ENCODE measurements at places on chromosomes 4 and X.

GRCh38 chrX:71181558-71181909 lies 36.9 kb downstream of the NLGN3 start:
- no peak for DNase-seq

- no peak for DNase-seq
Measured at GRCh38 chrX:139692506-139692849, 15.5 kb downstream of the MCF2 start.

GRCh38 chr4:115325836-115326235 lies 212.4 kb upstream of the NDST4 start:
- DNase-seq = no peak

- no peak for DNase-seq
Measured at GRCh38 chr4:104589264-104589868, 94.7 kb upstream of the CXXC4 start.

DNA sequence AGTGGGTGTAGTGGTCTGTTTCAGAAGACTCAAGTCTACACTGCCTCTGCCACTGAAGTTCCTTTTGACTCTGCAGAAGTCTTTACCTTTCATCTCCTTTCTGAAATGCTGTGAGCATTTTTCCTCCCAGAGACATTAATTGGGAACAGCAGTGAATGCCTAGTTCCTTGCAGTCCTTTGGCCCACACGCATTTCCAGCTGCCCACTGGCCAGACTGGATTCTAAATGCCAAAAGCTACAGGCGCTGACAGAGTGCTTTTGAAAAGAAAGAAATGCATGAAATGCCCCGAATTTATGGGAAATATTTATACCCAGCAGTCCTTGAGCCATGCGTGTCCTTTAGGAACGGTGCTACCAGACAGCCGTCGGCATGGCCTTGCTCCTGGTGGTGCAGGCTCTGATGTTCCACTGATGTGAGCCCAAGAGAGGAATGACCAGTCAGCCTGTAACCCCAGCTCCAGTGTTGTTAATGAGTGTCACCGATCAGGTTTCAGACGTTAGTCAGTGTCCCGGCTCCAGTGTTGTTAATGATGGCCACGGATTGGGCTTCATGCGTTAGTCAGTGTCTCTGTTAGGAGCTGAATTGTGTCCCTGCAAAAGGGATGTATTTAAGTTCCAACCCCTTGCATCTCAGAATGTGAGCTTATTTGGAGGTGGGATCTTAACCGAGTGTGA lies 132.6 kb downstream of the TBL1X start:
- DNase-seq = peak; percentile 15

DNA sequence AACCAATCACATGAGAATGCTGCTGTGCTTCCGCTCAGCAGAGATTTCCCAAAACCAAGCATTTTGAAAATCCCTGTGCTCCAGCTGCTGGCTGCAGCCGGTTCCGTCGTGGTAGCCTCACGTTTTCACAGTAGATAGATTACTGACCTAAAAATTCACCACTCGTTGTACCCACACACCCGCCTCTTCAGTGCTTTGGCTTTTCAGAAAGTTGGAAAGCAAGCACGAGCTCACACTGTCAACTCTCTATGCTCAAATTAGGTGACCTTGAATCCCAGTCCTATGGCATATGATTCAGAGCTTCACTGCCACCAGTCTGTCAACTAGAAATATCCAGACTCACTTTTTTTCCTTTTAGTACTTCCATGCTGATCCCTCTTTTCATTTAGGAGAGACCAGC lies 168.9 kb downstream of the DCTD start:
- DNase-seq = no peak

DNA sequence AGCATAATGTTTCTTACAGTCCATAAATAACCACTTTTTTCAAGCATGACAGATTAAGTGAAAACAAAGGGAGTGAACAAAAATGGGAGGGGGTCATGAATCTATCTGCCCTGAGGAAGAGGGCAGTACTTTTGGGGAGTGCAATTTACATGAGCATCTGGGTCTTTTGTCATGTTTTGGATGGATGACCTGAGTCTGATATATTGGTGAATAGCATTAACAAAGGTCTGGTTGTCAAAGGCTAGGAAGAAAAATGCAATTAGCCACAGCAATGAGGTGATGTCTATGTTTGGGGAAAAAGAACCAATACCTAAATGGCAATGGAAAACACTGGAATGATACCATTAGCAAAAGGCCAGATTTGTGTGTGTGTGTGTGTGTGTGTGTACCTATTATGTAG lies 15.1 kb upstream of the MAD2L1 start:
- no peak for DNase-seq

GRCh38 chr4:12389604-12390003 lies 960.9 kb upstream of the HS3ST1 start:
- no peak for DNase-seq

DNA sequence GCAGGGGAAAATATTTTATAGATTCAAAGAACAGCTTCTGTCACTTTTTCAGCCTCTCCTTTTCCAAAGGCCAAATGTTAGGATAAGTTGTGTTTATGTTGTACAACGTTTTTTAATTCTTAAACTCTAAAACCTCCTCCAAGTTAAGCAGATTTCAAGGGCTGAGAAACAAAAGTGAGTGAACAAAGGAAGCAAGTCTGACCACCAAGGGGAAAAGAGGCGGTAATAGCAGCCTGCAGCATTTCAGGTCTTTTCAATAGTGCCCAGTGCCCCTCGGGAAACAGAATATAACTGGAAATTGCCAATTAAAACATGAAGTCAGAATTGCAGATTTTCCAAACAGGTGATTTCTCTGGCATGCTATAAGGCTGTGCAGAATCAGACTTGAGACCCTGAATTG lies 510.0 kb upstream of the HTR2C start:
- DNase-seq = no peak

GRCh38 chrX:41481264-41482109 lies 34.3 kb downstream of the NYX start:
- DNase-seq = no peak

Measured in GM04503 (cell line).